Hepatocyte (in vitro differentiated cells): ENCODE measurements at places on chromosomes 5 and 9.

DNA sequence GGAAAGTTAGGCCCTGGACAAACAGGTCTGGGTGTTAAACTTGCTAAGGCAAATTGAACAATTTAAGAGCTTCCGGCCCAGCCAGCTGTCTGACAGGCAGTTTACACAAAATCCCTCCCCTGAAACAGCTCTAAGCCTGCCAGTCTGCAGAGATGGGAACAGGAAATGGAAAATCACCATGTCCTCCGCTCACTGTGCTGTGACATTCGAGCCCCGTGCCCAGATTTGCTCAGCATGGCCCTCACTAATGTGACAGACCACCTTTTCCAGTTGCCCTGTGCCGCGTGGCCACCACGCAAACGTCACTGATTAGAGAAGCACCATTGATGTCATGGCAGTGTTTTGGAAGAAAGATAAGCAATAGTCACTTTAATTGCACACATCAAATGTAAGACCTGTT is 41.0 kb downstream of the CCNJL start:
- H3K27me3 ChIP-seq, result no peaks in the 10 kb centered on the region
- peak overlapping the region; percentile 60 for H3K27ac ChIP-seq
- no peaks in the 10 kb centered on the region for H3K36me3 ChIP-seq

DNA sequence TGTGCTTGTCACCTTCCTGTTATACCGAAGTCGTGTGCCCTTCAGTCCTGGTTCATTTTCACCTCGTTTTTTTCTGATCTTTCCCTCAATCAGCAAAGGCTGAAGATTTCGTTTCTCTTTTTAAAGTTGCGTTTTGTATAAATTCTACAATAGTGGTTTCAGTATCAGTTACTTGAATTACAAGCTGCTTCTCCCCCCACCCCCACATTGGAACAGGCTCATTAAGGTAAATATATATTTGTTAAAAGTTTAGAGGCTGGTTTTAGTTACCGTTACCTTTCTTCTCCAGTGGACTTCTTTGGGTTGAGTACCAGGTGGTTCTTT is 881 bp downstream of the SUB1 start:
- peak overlapping the region; percentile 80 for H3K4me3 ChIP-seq
- no peaks in the 10 kb centered on the region for H3K36me3 ChIP-seq
- DNase-seq, result no peak
- peaks cover 5% of the 10 kb centered on the region for H3K4me1 ChIP-seq
- peak overlapping the region; percentile 99 for H3K27ac ChIP-seq

DNA sequence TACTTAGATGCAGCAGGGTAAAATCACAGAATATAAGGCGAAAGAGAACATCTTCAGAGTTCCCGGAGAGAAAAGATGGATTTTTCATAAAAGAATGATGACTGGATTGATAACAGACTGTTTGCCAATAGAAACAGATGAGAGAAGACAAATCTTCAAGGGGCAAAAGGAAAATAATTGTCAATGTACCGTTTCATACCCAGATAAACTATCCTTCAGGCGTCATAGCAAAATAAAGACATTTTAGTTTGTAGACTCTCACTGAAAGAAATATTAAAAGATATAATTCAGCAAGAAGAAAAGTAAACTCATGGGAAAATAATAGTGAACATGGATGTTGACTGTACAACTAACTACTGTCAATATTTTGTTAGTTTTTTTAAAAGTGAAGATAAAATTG is 174.2 kb downstream of the CRB2 start:
- no peaks in the 10 kb centered on the region for H3K4me1 ChIP-seq
- no peaks in the 10 kb centered on the region for H3K27me3 ChIP-seq
- DNase-seq, result no peak
- H3K4me3 ChIP-seq, result no peak overlapping the region

- H3K36me3 ChIP-seq, result no peaks in the 10 kb centered on the region
- peak overlapping the region; percentile 70 for H3K27ac ChIP-seq
- H3K27me3 ChIP-seq, result no peaks in the 10 kb centered on the region
- peaks cover 27% of the 10 kb centered on the region for H3K4me1 ChIP-seq
- no peak for DNase-seq
These were observed 85.2 kb upstream of the ALDH1A1 start for GRCh38 chr9:73038089-73038509.

DNA sequence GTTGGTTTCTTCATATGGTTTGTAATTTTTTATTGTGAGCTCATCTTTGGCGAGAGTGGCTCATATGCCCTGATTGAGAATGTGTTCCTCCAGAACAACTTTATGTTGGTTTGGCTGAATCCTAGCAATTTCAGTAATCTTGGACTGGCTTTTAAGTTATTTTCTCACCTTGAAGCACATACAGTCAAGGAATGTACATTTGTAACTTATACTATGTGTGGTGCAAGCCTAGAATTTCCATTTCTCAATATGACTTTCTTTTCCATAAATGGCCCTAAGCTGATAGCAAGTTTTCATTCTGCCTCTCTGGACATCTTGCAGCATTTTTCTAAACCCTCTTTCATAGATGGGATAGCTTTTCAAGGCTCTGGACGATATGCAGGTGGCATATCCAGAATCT is 247.5 kb downstream of the DOCK8 start:
- no peaks in the 10 kb centered on the region for H3K27me3 ChIP-seq
- no peaks in the 10 kb centered on the region for H3K36me3 ChIP-seq
- no peak for DNase-seq
- H3K27ac ChIP-seq, result no peak overlapping the region

GRCh38 chr5:75040973-75041372 is 11.4 kb downstream of the GCNT4 start:
- no peak overlapping the region for H3K27ac ChIP-seq
- no peak overlapping the region for H3K4me3 ChIP-seq
- DNase-seq, result no peak
- H3K4me1 ChIP-seq, result no peaks in the 10 kb centered on the region
- no peaks in the 10 kb centered on the region for H3K27me3 ChIP-seq

DNA sequence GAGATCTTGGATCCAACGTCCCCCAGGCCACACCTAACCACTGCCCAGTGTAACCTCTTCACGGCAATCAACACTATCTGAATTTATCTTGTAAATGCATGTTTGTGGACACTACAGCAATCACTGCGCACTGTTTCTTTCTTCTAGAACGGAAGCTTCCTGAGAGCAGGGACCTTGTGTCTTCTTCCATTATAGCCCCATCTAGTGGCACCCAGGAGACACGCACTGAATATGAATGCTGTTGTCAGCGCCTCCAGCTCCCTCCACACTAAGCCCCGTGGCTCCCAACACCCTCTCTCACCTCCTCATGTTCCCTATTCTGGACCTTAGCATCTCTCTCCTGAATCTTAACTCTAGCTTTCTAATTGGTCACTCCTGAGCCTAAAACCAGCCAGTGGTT is 72.7 kb downstream of the SMIM23 start:
- no peak for DNase-seq
- H3K27me3 ChIP-seq, result no peaks in the 10 kb centered on the region
- H3K36me3 ChIP-seq, result no peaks in the 10 kb centered on the region

DNA sequence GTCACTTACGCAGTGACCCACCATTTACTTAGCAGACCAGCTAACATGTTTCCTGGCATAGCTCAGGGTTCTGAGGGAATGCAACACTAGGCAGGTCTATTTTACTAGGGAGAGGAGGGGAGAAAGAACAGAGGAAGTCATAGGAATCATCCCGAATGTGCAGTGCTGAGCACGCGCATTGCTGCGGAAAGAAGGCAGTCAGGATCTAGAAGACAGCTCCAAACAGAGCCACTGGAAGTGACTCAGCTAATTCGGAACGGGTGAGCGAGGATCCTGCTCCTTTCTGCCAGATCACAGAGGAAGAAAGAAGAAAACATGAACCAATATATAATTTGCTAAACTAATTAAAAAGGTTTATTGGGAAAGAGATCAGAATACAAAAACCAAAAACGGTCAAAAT is 339.8 kb downstream of the EFNA5 start:
- no peak for DNase-seq
- H3K27me3 ChIP-seq, result no peaks in the 10 kb centered on the region
- H3K36me3 ChIP-seq, result no peaks in the 10 kb centered on the region
- peak overlapping the region; percentile 50 for H3K27ac ChIP-seq

GRCh38 chr9:136576269-136576626 is 30.4 kb upstream of the NOTCH1 start:
- no peak overlapping the region for H3K4me3 ChIP-seq
- no peak overlapping the region for H3K27ac ChIP-seq
- DNase-seq, result no peak
- H3K36me3 ChIP-seq, result no peaks in the 10 kb centered on the region

DNA sequence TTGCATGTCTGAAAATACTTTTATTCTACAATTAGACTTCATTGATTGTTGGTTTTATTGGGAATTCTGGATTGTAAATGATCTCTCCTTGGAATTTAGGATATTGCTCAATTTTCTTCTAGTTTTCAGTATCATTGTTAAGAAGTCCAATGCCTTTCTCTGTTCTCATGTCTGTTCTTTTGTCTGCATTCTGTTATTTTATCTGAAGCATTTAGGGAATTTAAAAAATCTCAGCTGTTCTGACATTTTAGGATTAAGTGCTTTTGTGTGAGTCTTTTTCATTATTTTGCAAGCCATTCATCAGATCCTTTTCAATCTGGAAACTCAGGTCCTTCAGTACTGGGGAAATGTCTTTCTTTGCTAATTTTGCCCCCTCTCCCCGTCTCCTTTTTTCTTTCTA is 4.4 kb upstream of the FER start:
- no peaks in the 10 kb centered on the region for H3K36me3 ChIP-seq
- DNase-seq, result no peak
- H3K27ac ChIP-seq, result no peak overlapping the region
- H3K4me1 ChIP-seq, result no peaks in the 10 kb centered on the region

DNA sequence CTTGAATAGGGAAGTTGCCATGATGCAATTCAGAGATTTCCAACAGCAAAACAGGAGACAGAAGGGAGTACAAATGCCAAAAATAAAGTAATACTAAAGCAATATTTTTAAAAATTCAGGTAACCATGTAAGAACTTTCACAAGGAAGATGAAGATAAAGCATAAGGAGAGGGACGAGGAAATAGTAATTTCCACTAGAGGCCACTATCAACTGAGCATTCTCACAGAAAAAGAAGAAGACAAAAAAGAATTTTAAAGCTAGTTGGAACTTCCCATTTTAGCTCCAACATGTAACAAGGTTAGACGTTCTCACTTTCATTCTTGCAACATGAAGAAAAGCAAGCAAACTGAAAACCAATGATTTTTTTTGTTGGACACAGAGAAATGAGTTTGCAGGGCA is 779.9 kb upstream of the CDH6 start:
- DNase-seq, result no peak
- H3K27ac ChIP-seq, result no peak overlapping the region
- no peak overlapping the region for H3K4me3 ChIP-seq
- no peaks in the 10 kb centered on the region for H3K27me3 ChIP-seq

DNA sequence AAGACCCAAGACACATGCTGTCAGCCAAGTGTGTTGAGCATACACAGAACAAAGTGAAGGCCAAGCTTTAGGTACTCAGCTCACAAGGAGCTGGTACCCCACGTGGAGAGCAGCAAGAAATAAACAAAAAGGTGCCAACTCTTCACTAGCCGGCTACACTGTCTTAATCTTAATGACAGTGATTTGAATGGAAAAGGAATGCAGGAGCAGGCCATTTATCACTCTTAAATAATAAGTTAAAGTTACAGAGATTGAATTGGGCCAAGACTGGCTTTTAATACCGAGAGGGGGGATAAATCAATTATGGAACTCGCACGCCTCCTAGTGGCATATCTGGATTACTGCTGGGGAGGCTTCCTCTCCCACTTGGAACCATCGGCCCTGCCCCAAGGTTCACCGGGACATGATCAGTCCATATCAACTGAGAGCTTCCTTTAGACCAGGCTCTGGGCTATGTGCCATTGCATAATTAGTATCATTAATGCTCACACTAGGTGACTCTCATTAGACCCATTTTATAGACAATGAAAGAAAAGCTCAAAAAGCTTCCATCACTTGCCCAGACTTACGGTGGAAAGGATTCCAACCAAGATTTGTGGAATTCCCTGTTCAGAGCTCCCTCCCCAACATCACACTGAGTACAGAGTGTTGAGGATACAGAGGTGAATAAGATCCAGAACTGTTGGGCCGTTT is 94.0 kb downstream of the ACTL7B start:
- H3K4me3 ChIP-seq, result no peak overlapping the region
- H3K27me3 ChIP-seq, result no peaks in the 10 kb centered on the region
- H3K27ac ChIP-seq, result peak overlapping the region; percentile 19
- DNase-seq, result peak; percentile 82
- H3K36me3 ChIP-seq, result no peaks in the 10 kb centered on the region

DNA sequence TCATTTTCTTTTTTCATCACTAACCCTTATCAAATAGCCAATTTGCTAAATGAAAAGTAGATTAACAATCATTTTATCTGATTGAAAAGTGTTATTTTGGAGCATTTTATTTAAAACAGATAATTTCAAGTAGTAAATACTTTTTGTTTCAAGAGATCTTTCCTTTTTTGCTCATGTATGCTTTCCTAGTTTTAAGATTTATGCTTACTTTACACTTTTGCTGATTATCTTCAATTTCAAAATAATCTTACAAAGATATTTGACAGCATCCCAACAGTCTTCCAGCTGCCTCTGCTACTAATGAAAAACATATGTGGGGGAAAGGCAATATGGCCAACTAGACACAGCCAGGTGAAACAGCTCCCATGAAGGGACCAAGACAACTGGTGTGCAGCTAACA is 1027.3 kb upstream of the CDH9 start:
- H3K36me3 ChIP-seq, result no peaks in the 10 kb centered on the region
- H3K4me3 ChIP-seq, result no peak overlapping the region
- no peak overlapping the region for H3K27ac ChIP-seq
- no peaks in the 10 kb centered on the region for H3K27me3 ChIP-seq
- H3K4me1 ChIP-seq, result no peaks in the 10 kb centered on the region

DNA sequence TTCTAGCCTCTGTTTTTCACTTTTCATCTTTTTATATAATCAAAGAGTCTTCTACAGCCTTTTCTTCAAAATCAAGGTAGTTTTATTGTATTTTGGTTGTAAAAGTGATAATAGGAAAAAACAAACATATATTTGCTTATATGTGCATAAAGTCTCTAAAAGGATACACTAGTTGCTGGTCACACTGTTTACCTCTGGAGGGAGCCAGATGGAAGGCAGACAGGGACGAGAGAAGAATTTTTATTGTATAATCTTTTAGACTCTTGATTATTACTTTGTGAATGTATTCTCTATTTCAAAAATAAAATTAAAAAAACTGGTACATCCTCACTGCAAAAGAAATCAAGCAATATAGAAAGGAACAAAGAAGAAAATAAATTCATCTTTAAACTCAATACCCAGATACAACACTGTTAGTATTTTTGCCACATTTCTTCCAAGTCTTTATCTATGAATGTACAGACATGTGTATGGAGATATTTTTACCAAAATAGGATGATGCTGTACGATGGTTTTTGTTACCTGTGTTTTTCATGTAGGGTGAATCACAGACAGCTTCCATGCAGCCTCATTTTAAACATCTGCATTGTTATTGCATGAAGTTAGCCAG is 6.1 kb upstream of the RNF183 start:
- H3K36me3 ChIP-seq, result no peaks in the 10 kb centered on the region
- H3K4me3 ChIP-seq, result no peak overlapping the region
- no peaks in the 10 kb centered on the region for H3K4me1 ChIP-seq

GRCh38 chr5:137095597-137095996 is 403.5 kb downstream of the SPOCK1 start:
- H3K4me1 ChIP-seq, result no peaks in the 10 kb centered on the region
- DNase-seq, result no peak
- H3K27ac ChIP-seq, result no peak overlapping the region
- H3K27me3 ChIP-seq, result no peaks in the 10 kb centered on the region
- H3K36me3 ChIP-seq, result no peaks in the 10 kb centered on the region

- DNase-seq, result no peak
- no peaks in the 10 kb centered on the region for H3K36me3 ChIP-seq
- no peak overlapping the region for H3K4me3 ChIP-seq
- H3K27ac ChIP-seq, result no peak overlapping the region
- peaks cover 3% of the 10 kb centered on the region for H3K4me1 ChIP-seq
These were observed 23.6 kb downstream of the TPD52L3 start for GRCh38 chr9:6351737-6352136.
